RWPE1 (cell line): ENCODE measurements at places on chromosomes 11 and 22.

GRCh38 chr11:46658259-46658658 is 40.9 kb downstream of the ATG13 start:
- no peak for DNase-seq

GRCh38 chr22:17575681-17576080 is 12.4 kb downstream of the SLC25A18 start:
- no peak for DNase-seq

- no peak for DNase-seq
Measured at GRCh38 chr11:122711831-122712381, 56.4 kb downstream of the UBASH3B start.

- DNase-seq = no peak
Measured at GRCh38 chr11:114440121-114440860, 1.0 kb downstream of the REXO2 start.

- no peak for DNase-seq
Measured at GRCh38 chr11:75479597-75480145, 46.1 kb downstream of the GDPD5 start.

GRCh38 chr11:42319921-42320320 is 860.5 kb upstream of the LRRC4C start:
- no peak for DNase-seq

DNA sequence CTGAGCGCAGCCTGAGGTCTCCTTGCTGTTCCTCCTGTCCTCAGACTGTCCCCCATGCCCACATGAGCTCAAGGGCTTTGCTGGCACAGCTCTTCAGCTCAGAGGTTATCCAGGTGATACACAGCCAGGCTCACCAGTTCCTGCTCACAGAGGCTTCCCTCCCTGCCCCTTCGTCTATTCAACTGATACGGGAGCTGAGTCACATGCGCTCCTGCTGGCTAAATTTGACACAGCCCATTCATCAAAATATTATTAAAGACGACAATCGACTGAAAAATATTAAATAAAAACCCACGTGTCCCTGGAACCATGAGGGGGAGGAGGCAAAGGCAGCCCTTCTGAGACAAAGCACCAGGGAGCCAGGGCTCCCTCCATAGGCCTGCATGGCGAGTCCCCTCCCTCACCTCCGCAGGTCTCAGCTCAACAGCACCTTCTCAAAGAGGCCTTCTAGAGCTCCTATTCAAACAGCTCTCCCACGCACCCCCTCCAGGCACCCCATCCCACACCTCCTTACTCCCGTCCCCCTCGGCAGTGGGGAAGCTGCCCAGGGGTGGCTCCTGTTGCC is 40.5 kb downstream of the DUSP8 start:
- DNase-seq = peak; percentile 62

- no peak for DNase-seq
Measured at GRCh38 chr11:85316967-85317366, 310.2 kb downstream of the DLG2 start.

DNA sequence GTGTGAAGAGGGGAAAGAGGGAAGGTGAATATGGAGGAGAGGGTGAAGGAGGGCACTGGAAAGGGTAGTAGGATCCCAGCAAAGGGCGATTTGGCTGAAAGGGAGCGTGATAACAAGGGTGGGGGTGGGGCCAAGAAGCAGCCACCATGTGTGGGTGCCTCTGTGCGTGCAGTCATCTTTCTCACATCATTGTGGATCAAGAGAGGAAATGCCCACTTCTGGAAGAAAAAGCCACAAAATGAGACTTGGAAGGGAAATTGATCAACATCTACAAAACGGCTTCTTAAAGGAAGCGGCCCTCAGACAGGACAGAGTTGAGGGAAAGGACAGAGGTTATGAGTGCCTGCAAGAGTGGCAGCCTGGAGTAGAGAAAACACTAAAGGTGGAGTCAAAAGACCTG is 1.2 kb upstream of the CXCR5 start:
- DNase-seq = no peak

DNA sequence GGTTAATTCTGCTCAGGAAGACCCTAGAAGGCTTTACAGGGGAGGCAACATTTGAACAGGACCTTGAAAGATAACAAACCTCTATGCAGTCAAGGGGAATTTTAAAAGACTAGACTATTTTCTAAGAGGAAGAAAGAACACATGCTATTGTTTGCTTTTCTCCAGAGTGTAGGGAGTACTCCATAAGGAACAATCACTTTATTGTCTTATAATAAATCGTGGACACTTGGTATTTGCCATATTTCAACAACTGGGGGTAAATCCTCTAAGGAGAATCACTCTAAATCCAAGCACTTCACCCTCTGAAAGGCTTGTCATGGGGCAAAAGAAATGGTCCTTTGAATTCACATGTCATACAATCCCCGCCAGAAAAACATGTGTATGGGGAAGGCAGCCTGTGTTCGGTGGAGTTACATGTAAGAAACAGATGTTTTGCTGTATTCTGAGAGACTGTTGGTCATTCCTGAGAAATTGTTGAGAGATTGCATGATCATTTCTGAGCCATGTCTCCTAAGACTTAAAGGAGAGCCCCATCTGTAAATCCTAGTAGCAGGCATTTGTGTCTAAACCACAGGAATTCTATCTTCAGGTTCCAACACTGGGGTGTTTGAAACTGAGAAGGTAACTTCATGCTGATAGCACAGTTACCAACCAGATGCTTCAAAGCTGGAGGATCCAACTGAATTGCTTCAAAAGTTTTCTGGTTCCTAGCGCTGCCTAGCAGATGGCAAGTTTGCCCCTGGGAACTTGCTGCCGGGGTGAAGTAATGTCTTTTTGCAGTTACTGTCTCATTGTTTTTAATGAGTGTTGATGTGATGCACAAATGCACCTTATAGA is 66.8 kb downstream of the FZD4 start:
- no peak for DNase-seq

GRCh38 chr11:75714211-75714610 is 3.4 kb upstream of the MOGAT2 start:
- no peak for DNase-seq

DNA sequence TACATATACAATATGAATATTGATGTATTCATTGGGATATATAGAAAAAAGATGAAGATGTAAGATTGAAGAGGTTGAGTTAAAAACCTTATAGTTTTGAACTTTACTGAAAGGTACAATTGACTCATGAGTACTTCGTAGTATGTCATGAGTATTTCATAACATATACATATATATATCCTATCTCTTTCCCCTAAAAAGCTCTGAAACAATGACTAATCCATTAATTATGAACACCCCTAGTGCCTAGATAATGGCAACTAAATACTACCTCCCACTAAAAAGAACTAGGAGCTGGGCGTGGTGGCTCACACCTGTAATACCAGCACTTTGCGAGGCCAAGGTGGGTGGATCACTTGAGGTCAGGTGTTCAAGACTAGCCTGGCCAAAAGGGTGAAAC is 31.5 kb downstream of the SLC35F2 start:
- DNase-seq = peak; percentile 36

- peak; percentile 19 for DNase-seq
Measured at GRCh38 chr22:28883917-28884746, 760 bp downstream of the ZNRF3 start.

GRCh38 chr22:22378446-22379415 is 129.8 kb downstream of the ZNF280B start:
- no peak for DNase-seq

DNA sequence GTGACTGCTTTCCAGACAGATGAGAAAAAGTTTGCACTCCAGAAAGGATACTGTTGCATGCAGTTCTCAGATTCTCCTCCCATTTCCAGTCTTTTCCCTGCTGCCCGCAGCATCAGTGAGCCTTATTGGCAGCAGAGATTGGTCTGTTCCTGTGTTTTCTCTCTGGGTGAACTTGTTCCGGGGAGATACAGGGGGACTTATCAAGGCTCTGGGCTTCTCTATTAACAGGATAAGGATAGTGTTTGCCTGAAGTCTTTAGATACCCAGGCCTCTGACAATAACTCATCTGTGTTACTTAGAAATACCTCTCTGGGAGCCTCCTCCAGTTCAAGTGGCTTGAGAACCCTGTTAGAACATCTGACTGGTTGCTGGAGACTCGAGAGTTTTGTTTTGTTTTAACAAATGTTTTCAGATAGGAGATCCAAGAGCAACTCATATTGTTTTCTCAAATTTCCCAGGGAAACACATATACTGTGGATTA is 154.7 kb downstream of the BLID start:
- no peak for DNase-seq

GRCh38 chr11:66768088-66768521 is 39.1 kb upstream of the SPTBN2 start:
- DNase-seq = peak; percentile 80

DNA sequence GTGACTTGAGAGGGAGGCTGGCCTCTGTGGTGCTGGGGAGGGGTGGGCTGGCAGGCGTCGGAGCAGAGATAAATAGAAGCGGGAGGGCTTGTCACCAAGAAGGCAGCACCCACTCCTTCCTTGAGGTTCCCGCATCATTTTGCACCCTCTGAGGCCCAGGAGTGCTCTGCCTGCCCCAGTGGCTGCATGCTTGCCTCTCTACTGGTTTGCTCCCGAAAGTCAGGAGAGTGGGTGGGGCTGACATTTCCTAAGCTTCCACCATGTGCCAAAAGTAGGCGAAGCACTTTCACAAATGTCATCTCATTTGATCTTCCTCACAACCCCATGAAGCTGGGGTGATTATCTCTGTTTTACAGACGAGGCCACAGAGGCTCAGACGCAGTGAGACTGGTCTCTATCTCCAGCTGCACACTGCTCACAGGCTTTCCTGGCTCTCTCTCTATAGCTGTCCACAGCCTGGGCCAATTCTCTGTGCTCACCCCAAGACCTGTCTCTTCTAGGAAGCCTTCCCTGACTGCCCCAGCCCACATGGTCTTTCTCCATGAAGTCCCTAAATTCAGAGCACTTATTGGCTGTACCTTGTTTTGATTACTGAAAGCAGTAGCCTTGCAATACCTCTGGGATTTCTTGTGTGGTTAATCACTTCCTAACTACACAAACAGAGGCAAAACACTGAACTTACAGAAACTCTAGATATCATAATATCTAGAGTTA is 2.6 kb upstream of the UCP3 start:
- DNase-seq = no peak

DNA sequence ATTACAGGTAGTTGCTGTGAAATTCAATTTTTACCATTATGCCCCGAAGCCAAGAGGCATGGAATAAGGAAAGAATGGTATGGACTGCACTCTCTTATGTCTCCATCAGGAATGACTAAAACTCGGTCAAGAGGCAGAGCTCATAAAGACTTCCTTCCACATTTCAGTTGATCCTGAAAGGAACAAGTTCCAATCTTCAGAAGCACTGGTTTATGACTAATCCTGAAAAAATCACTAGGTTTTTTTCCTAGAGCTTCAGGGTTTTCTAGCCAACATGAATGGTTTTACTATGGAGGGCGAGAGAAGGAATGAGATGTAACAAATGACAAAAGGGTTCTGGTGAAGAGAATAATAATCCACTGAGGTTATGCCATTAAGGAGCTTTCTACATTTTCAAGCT is 832.2 kb downstream of the NTM start:
- no peak for DNase-seq

DNA sequence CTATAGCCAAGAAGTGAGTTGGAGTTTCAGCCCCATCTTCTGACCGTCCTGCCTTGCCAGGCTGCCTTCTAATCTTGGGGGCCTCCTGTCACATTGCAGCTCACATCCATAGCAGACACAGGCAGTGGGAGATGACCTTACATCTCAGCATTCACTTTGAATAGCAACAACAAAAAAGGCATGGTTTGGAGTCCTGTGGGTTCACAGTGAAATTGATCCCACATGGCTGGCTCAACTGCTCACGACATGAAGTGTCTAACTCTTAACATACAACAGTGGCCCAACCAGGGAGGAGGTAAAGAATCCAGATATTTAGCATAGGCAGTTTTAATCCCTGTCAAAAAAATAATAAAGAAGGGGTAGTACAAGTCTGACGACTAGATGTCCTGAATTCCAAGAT is 38.1 kb downstream of the DBX1 start:
- DNase-seq = no peak

GRCh38 chr11:102448869-102449224 is 3.7 kb downstream of the TMEM123 start:
- DNase-seq = no peak

- DNase-seq = no peak
Measured at GRCh38 chr11:106271086-106271485, 193.6 kb downstream of the AASDHPPT start.

GRCh38 chr11:80443177-80443576 is 1002.3 kb upstream of the TENM4 start:
- no peak for DNase-seq

GRCh38 chr11:111309215-111309915 is 11.0 kb downstream of the POU2AF3 start:
- DNase-seq = no peak

- DNase-seq = no peak
Measured at GRCh38 chr11:83172551-83172950, 15.6 kb downstream of the PCF11 start.

DNA sequence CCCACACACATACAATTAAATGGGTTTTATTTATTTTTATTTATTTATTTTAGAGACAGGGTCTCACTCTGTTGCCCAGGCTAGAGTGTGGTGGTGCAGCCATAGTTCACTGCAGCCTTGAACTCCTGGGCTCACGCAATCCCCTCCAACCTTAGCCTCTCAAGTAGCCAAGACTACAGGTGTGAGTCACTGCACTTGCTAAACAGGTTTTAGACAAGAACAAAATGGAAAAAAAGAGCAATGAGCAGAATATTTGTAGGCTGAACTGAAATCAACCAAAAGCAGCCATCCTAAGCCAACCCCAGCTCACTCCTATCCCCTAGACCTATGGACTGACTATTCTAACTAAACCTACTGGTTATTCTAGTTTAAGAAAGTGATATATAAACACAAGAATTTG is 37.8 kb downstream of the MRE11 start:
- peak; percentile 33 for DNase-seq

- no peak for DNase-seq
Measured at GRCh38 chr11:11468954-11469353, 115.9 kb upstream of the CSNK2A3 start.

- DNase-seq = no peak
Measured at GRCh38 chr22:48089601-48090331, 1327.3 kb downstream of the TBC1D22A start.

GRCh38 chr11:32115446-32115845 is 24.6 kb downstream of the RCN1 start:
- no peak for DNase-seq

GRCh38 chr11:57379732-57380131 is 1.2 kb downstream of the PRG3 start:
- peak; percentile 23 for DNase-seq
